CD4-positive, alpha-beta memory T cell (primary cell): ENCODE measurements at places on chromosomes 7 and 10. TPM values are rescaled to one million over a fixed set of nuclear protein-coding genes. Genes with fewer than 3 reads are reported as not detected.

DNA sequence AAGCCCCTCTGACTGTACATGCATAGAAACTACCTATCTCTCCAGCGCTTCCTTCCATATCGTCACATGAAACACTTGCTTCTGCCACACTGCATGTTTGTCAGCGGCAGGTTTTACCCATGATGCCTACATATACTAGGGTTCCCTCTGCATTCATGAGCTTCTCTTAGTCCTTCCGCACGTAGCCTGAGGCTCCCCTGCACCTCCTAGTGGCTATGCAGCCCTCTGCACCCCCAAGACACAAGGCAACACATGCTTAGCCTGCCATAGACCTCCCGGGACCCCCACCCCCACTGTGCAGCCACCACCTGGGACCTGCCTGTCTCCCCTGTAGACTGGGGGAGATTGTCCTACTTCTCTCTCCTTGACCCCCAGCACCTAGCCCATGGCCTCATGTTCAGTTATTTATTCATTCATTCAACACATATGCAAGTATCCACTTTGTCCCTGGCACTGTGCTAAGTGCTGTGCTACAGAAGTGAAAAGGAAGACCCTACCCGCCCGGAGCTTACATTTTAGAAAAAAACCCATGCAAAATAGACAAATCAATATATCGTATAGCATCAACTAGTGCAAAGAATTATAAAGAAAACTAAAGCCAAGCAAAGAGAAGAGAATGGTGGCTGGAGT is 23.5 kb downstream of the TMEM273 start:
- no peak for DNase-seq

GRCh38 chr10:119801176-119801575 is 71.5 kb downstream of the MCMBP start:
- no peak for DNase-seq

GRCh38 chr10:31368724-31369123 is 49.7 kb downstream of the ZEB1 start:
- DNase-seq, result no peak

- DNase-seq, result no peak
Observed at GRCh38 chr7:128065872-128066271, 34.6 kb upstream of the LRRC4 start.

DNA sequence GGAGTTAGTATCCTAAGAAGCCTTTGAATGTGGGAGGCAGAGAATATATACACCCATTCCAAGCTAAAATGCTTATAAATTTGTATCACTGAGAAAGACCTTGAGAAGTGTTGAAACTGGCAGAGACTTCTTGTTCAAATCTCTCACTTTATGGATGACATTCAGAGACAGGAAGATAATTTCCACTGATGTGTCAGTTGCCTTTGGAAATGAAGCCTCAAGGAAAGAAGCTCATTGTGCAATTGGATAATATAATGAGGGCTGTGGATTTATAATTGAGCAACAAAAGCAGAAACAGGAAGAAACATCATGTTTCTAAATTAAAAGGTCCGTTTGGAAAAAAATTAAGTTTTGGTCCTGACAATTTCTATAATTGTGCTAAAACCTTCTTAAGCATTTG is 789.9 kb upstream of the IGFBP3 start:
- DNase-seq, result no peak

DNA sequence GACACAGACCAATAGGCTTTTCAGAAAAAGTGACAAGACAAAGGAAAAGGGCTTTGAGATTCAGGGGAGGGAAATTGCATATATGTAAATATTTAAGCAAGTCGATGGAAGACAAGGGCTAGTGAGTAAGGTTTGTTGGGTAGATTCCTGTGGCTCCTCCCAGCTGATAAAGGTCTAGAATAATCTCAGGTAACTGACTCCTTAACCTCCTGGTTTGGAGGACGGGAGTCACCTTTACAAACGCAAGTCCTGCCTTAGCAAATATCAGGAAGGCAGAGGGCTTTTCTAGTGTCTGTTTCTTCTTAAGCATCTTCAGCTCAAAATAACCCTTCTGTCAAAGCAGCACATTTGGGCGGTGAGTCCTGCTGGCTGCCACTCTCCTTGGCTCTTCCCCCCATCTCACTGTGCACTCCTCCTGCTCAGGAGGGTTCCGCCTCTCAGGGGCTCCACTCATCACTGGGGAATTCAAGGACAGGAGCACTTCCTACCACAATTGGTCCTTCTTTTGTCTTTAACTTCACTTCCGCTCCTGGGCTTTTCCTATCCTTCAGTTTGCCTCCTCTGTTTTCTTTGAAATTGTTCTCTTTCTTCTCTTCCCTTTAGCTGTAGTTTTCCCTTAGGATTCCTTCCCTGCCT is 496.3 kb upstream of the KLF6 start:
- DNase-seq, result no peak

SPDYE16 gene
- total RNA-seq, result 1.1 TPM

HOXA1 gene
- total RNA-seq, result 0.73 TPM

ARF5 gene
- total RNA-seq, result 93.2 TPM
